Ovary (tissue), 10 donors: ENCODE measurements at places on chromosomes 1 and 21. TPM values are rescaled to one million over a fixed set of nuclear protein-coding genes. Genes with fewer than 3 reads are reported as not detected.

DNA sequence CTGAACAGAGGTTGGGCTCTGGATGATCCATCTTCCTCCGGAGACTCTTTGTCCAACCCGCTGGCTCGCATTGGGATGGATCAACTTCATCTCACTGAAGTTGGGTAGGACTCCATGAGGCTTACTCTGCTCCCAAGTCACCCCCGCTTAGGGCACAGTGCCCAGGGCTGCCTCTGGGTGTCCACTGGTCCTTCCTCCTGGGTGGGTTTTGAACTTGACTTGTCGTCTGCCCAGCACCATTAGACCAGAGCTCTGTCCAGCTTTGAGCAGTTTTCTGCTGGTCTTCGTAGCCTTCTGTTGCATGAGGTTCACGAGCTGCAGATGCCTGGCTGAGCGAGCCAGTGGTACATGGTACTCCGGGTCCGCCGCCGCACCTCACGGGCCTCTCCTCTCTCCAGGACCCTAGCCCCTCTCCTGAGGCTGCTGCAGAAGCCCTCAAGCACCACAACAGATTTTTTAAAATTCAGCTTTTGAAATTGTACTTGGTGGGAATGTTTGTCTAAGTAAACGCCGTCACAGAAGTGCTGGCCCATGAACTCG lies 33.8 kb upstream of the COL6A1 start:
- DNase-seq = no peak

The TAL1 gene
- total RNA-seq = 4.7 TPM

GRCh38 chr1:172380441-172381244 lies 39.8 kb upstream of the C1orf105 start:
- DNase-seq = no peak

- no peak for DNase-seq
Measured at GRCh38 chr1:203682473-203683383, 56.1 kb downstream of the ATP2B4 start.

GRCh38 chr1:117501281-117501680 lies 104.6 kb upstream of the TENT5C start:
- DNase-seq = no peak

GRCh38 chr1:26839339-26839722 lies 12.8 kb downstream of the ZDHHC18 start:
- DNase-seq = no peak

DNA sequence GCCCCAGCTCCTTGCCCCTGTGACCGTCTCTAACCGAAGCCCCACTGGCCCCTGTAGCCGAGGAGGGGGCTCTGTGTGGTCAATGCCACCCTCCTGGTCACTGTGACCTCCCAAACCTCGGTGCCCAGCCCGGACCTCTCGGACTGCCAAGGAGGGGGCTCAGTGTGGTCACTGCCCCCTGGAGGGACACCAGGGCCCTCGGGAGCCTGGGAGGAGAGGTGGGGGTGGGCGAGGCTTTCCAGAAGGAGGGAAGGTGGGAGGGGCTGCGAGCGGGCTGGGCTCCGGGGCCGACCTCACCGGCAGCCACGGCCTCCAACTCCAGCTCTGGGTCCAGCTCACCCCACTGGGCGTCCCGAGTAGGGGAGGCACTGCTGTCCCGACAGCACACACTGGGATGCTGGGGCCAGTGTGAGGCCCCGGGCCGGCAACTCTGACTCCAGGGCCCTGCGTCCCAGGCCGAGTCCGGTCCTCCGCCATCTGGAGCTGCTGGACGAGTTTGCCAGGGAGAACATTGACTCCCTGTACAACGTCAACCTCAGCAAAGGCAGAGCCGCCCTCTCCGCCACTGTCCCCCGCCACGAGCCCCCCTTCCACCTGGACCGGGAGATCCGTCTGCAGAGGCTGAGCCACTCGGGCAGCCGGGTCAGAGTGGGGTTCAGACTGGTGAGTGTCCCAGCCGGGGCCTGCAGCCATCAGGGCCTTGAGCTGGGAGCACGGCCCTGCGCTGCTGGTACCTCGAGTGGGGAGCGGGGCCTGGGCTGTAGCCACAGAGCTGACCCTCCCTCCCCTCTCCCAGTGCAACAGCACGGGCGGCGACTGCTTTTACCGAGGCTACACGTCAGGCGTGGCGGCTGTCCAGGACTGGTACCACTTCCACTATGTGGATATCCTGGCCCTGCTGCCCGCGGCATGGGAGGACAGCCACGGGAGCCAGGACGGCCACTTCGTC lies 6.4 kb downstream of the SCNN1D start:
- DNase-seq = no peak

The LCE1F gene
- not detected for total RNA-seq

DNA sequence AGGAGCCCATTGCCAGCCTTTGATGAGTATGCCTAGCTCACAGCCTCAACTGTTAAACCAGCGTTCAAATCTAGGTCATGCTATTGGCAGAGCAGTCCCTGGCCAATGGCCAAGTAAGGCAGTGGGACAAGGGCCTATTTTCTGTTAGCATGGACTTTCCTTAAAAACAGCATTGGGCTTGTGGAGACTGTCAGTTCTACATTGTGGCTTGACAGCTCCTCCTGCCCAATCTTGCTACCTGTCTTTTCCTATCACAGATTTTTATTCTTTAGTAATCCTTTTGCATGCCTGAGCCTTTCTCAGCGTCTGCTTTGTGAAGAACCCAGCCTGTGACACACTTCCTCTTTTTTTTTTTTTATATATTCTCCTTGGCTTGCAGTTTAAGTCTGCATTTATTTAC lies 56.4 kb downstream of the DIP2A start:
- DNase-seq = peak; percentile 51

The LRRC71 gene
- 1.3 TPM for total RNA-seq

DNA sequence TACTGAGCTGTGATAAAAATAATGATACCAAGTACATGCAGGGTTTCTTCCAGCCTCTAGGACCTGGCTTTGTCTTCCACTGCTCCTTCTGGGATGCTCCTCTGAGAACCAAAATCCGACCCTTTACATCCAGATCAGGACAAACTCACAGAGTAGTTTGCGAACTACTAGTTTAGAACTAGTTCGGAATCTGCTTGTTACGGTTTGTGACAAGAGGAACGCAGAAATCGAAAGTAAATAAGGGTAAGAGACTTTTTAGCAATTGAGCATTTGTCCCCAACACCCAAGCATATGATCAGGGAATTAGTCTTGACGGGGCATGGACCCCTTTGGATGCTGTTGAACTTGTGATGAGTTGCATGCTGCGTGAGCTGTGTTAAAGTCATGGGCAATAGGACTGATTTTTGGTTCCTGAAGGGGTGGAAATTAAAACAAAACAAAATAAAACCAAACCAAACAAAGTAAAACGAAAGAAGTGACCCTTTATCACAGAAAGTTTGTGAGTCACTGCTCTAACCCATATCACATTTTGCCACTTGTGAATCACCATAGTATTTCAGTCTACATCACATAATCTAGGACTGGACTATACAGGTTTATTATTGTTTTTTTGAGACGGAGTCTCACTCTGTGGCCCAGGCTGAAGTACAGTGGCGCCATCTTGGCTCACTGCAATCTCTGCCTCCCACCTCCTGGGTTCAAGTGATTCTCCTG lies 35.7 kb upstream of the ERRFI1 start:
- DNase-seq = no peak

DNA sequence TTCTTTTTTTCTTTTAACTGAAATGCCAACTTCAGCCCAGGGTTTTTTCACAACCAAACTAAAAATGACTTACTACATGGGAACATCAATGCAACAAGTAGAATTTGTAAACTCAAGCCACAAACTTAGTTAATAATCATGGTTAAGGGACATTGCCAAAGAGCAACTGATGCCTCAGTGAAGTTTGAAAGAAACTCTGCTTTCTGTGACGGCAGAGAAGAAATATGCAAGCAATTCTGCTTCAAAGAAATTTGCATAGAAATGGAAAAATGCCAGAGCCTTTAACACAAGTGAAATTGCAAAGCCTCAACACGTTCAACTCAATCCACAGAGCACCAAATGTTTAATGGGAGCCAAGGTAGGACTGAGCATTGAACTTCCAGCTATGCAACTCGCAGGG lies 5.0 kb upstream of the CHD5 start:
- DNase-seq = no peak

DNA sequence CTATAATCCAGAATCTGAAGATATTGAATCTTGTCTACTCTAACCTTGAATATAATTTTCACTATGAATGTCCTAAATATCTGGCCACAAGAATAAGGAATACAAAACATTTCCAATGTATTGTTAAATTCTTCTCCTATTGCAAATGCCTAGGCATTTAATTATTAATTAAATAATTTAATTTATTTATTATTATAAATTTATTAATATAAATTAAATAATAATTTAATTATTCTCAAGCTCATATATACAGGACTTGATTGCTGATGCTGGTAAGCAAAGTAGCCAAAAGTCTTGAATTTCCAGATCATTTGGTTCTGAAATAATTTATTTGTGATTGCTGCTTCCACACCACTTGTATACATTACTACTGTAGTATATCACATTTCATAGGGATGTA lies 71.1 kb downstream of the SAMSN1 start:
- DNase-seq = no peak

The CRYBG2 gene
- total RNA-seq = not detected

- no peak for DNase-seq
Measured at GRCh38 chr1:114008993-114009392, 29.7 kb downstream of the OLFML3 start.

The CD247 gene
- 0.43 TPM for total RNA-seq

GRCh38 chr1:147225193-147225730 lies at the start of gene FMO5:
Gene FMO5, minus strand, starts transcription at chr1:147225339. Its CDS starts 310 bp downstream, at chr1:147225029.
- DNase-seq = peak; percentile 64

GRCh38 chr1:20723537-20724363 lies 5.9 kb upstream of the KIF17 start:
- DNase-seq = peak; percentile 14

DNA sequence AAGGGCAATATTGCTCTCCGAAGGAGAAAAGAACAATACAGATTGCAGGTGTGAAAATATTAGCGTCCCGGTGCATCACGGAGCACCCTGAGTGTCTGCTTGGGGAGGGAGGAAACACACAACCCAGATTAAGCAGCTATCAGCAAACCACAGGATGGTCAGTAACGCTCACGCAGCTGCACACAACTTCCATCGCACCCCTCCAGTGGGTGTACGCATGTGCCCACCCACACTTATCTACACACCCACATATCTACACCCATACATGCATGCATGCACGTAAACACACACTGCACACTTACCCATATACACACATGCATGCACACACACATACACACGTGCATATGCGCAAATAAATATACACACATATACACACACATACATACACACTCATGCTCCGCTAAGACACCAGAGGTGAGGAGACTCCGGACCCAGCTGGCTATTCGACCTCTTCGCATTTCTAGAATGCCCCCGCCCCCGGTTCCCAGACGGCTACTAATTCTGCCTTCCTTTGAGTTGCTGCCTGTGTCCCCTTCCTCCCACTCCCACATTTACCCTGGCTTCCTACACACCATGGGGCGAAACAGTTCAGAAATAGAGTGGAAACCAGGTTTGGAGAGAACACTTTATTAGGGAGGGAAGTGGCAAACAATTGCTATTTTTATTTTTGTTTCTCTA lies 26.2 kb downstream of the ITPKB start:
- DNase-seq = no peak

The SLC35F3 gene
- total RNA-seq = not detected

DNA sequence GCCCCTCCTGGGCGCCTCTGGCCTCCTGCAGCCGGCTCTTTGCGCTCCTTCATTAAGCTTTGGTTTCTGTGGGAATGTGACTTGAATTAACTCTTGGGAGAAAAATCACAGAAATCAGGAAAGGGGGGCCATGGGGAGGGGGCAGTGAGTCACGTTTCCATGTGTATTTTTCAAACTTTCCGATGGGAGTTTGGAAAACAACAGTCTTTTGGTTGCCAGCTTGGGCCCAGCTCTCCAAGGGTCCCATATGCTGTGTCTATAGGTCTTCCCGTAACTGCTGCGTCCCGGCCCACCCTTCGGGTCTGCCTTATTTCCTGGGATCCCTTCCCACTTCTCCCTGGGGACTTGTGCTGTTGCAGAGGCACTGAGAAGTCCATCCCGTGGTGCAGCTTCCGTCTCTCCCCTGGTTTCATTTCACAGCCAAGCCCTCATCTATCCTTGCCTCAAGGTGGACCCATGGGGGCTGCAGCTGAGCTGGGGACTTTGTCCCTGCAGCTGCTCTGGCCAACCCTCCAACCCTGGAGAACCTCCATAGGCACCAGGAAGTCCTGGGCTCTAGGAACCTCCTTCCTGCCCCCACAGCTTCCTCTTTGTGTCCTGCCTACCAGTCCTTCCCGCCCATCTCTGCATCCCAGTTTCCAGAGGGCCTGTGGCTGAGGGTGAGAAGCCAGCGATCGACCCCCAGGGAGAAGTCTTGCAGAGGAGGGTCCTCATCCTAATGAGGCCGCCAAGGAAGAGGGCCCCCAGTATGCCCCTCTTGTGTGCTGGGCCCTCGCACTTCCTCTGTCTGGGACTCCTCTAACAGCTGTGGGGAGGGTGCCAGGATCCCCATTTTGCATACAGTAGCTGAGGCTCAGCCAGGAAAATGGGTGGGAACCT lies 11.6 kb upstream of the LMNA start:
- DNase-seq = no peak

The NUDT4B gene
- total RNA-seq = 2.0 TPM

The DOP1B gene
- total RNA-seq = 6.3 TPM

The C1orf141 gene
- total RNA-seq = 0.24 TPM

DNA sequence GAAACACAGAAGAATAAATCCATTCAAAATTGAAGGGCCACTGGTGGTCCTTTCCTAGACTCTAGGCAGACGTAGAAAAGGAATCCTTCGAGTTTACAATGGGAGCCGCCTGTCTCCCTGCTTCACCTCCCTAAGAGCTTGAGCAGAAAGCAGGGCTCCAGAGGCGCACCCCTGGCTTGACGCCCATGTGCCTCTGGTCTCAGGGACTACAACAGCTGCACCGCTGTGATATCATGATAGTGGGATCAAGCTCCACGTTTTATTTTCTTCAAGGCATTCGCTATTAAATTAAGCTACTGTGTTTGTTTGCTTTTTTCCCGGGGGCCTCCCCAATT lies 403 bp upstream of the C1orf122 start:
- DNase-seq = peak; percentile 34

GRCh38 chr1:56516539-56517252 lies 62.7 kb downstream of the PLPP3 start:
- no peak for DNase-seq

- peak; percentile 79 for DNase-seq
Measured at GRCh38 chr1:109773203-109773899, 9.6 kb upstream of the EPS8L3 start.

GRCh38 chr1:3032371-3033039 lies 11.2 kb downstream of the ACTRT2 start:
- DNase-seq = no peak

GRCh38 chr1:19878637-19878985 lies 3.6 kb upstream of the OTUD3 start:
- no peak for DNase-seq

The CD53 gene
- total RNA-seq = 23.5 TPM

DNA sequence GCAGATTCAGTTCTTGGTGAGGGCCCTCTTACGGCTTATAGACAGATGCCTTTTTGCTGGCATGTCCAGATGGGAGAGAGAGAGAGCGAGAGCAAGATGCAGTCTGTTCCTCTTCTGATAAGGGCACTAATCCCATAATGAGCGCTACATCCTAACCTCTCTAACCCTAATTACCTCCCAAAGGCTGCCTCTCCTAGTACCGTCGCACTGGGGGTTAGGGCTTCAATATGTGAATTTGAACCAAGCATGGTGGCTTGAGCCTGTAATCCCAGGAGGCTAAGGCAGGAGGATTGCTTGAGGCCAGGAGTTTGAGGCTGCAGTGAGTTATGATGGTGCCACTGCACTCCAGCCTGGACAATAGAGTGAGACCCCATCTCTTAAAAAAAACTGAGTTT lies 10.5 kb upstream of the SDE2 start:
- no peak for DNase-seq

The MEX3A gene
- 9.1 TPM for total RNA-seq

GRCh38 chr1:185495898-185496297 lies 178.9 kb upstream of the IVNS1ABP start:
- no peak for DNase-seq

The TMEM54 gene
- total RNA-seq = 29.3 TPM

The C1orf115 gene
- total RNA-seq = 10.0 TPM
